ENCODE measurements at places on chromosomes 5 and 9. TPM values are rescaled to one million over a fixed set of nuclear protein-coding genes. Genes with fewer than 3 reads are reported as not detected.
A peak's percentile ranks its signal among the peaks of the same experiment; 100 is the strongest.

Gene IFNA13
- total RNA-seq: not detected

Gene CCNB1
- total RNA-seq: 22.3 TPM

Gene FYB1
- 13.8 TPM for total RNA-seq

Gene GCNT4
- 18.5 TPM for total RNA-seq

Gene HSDL2
- total RNA-seq: 42.9 TPM

DNA sequence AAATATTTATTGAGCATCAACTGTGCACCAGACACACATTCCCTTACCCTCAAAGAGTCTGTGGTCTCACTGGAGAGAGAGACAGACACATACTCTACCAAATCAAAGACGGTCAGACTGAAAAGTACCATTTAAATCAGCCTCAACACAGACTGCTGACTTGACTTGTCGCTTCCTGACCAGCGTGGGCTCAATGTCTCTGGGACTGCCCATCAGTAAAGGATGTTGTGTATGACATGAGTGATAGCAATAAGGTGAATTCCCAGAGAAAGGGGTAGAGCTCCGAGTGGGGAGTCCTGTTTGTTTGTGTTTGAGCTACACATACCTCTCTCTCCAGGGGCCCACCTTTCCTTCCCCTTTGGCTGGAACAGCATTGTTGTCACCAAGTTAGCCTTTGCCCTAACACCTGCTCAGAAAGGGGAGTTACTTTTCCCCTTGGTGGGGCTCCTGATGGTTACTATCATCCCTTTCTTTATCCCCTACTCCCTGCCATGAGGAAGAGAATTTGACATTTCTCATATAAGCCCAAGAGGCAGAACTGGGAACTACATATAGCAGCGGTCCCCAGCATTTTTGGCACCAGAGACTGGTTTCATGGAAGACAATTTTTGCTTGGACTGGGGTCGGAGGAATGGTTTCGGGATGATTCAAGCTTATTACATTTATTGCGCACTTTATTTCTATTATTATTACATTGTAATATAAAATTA, 33.9 kb downstream of the NR4A3 start:
- no peak for DNase-seq
- H3K4me3 ChIP-seq: no peak overlapping the region
- no peaks in the 10 kb centered on the region for H3K27me3 ChIP-seq
- no peaks in the 10 kb centered on the region for H3K4me1 ChIP-seq
- H3K36me3 ChIP-seq: no peaks in the 10 kb centered on the region

- DNase-seq: no peak
- no peak overlapping the region for H3K27ac ChIP-seq
- no peak overlapping the region for H3K4me3 ChIP-seq
- no peaks in the 10 kb centered on the region for H3K27me3 ChIP-seq
- no peaks in the 10 kb centered on the region for H3K36me3 ChIP-seq
- H3K4me1 ChIP-seq: peaks cover 14% of the 10 kb centered on the region
These were observed 68.4 kb downstream of the ICE1 start for GRCh38 chr5:5490774-5491347.

DNA sequence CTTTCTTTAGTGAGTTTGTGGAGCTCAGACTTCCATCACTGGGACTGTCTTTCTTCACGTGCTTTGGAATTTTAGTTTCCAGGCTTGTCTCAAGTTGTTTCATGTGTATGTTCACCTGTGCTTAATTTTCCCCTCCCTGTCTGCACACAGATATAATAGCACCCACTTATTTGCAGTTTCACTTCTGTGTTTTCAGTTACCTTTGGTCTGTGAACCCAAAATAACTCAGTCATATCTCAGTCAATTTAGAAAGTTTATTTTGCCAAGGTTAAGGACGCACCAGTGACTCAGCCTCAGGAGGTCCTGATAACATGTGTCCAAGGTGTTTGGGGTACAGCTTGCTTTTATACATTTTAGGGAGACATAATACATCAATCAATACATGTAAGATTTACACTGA, 330.4 kb downstream of the ICE1 start:
- H3K27me3 ChIP-seq: no peaks in the 10 kb centered on the region
- no peak overlapping the region for H3K4me3 ChIP-seq
- no peaks in the 10 kb centered on the region for H3K4me1 ChIP-seq

GRCh38 chr9:115213818-115214334, 95.9 kb upstream of the TNC start:
- H3K27ac ChIP-seq: no peak overlapping the region
- H3K4me3 ChIP-seq: no peak overlapping the region
- DNase-seq: no peak
- no peaks in the 10 kb centered on the region for H3K4me1 ChIP-seq

- H3K27me3 ChIP-seq: no peaks in the 10 kb centered on the region
- H3K27ac ChIP-seq: peak overlapping the region; percentile 15
- no peaks in the 10 kb centered on the region for H3K36me3 ChIP-seq
- DNase-seq: no peak
These were observed 233.8 kb upstream of the MPDZ start for GRCh38 chr9:13513286-13513685.

DNA sequence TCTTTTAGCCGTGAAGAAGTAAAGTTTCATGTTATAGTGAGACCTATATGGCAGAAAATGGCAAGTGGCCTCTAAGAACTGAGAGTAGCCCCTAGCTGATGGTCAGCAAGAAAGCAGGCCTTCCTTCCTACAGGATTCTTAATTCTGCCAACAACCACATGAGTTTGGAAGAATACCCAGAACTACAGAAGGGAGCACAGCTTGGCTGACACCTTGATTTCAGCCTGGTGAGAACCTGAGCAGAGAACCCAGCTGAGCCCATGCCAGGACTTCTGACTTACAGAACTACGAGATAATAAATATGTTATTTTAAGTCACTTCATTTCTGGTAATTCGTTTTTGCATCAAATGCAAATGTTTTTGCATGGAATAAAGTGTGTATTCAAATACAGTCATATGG, 5.9 kb upstream of the FBXL17 start:
- H3K27ac ChIP-seq: no peak overlapping the region
- H3K36me3 ChIP-seq: no peaks in the 10 kb centered on the region
- H3K4me1 ChIP-seq: no peaks in the 10 kb centered on the region

DNA sequence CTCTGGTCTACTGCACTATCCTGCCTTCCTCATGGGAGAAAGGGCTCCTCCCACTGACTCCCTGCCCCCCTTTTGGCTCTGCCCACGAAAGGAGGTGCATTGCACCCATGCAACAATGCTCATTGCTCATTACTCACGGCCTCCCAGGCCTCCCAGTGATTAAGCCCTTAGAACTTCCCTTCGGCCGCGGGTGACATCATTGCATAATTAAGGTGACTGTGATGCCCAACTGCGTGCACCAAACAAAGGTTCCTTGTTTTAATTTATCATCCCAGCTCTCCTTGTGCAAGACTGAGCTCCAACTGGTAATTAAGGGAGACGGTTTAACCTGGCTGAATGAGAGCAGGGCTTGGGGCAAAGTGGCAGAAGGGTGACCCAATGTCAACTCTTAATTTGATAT, 180.4 kb downstream of the GAS1 start:
- H3K27me3 ChIP-seq: no peaks in the 10 kb centered on the region
- no peaks in the 10 kb centered on the region for H3K4me1 ChIP-seq
- no peaks in the 10 kb centered on the region for H3K36me3 ChIP-seq
- no peak overlapping the region for H3K4me3 ChIP-seq
- H3K27ac ChIP-seq: no peak overlapping the region

- no peak overlapping the region for H3K4me3 ChIP-seq
- no peaks in the 10 kb centered on the region for H3K27me3 ChIP-seq
- DNase-seq: no peak
- no peaks in the 10 kb centered on the region for H3K36me3 ChIP-seq
These were observed 182.9 kb downstream of the CD180 start for GRCh38 chr5:67013719-67014118.

DNA sequence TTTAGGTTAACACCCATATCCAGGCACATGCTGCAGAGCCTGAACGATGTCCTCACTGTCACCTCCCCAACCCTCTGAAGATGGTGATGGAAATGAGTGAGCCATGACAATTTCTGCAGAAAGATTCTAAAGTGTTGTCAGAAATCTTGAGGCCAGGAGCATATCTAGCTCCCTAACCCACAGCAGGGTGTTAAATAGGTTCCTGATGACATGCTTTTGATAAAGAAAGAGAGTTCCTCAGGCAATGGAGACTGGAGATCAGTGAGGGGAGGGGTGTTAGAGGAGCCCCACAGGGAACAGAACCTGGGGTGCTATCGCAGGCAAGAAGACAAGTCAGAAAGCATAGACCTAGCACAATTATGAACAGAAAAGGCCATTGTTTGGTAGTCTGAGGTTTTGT, 95.7 kb downstream of the ENC1 start:
- H3K27me3 ChIP-seq: no peaks in the 10 kb centered on the region
- no peaks in the 10 kb centered on the region for H3K36me3 ChIP-seq
- no peak overlapping the region for H3K4me3 ChIP-seq
- H3K27ac ChIP-seq: no peak overlapping the region
- H3K4me1 ChIP-seq: no peaks in the 10 kb centered on the region

- H3K4me3 ChIP-seq: no peak overlapping the region
- no peaks in the 10 kb centered on the region for H3K27me3 ChIP-seq
- H3K36me3 ChIP-seq: no peaks in the 10 kb centered on the region
- H3K27ac ChIP-seq: no peak overlapping the region
These were observed 17.8 kb downstream of the C9orf85 start for GRCh38 chr9:71929223-71929622.

DNA sequence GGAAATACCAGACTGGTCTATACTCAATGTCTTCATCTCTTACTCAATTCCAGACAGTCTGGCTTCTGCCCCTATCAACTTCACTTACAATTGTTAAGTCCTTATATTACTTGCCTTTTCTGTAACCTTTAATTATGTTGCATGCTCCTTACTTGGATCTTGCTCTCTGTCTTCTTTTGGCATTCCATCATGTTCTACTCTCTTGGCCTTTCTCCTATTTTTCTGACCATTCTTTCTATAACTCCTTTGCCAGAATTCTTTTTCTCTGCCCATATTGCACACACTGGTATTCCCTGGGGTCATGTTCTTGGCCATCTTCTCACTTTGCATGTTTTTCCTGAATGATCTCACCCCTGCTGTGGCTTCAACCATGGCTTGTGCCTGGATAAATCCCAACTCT, 209.8 kb upstream of the ZNF462 start:
- DNase-seq: no peak
- no peak overlapping the region for H3K4me3 ChIP-seq
- H3K36me3 ChIP-seq: no peaks in the 10 kb centered on the region
- H3K4me1 ChIP-seq: no peaks in the 10 kb centered on the region
- H3K27ac ChIP-seq: no peak overlapping the region

- no peak for DNase-seq
- H3K4me1 ChIP-seq: no peaks in the 10 kb centered on the region
- no peaks in the 10 kb centered on the region for H3K27me3 ChIP-seq
- no peak overlapping the region for H3K27ac ChIP-seq
These were observed 144.1 kb upstream of the ACTBL2 start for GRCh38 chr5:57626703-57627102.

- H3K4me1 ChIP-seq: no peaks in the 10 kb centered on the region
- H3K4me3 ChIP-seq: no peak overlapping the region
- H3K27me3 ChIP-seq: no peaks in the 10 kb centered on the region
- no peaks in the 10 kb centered on the region for H3K36me3 ChIP-seq
- H3K27ac ChIP-seq: no peak overlapping the region
These were observed 560.7 kb downstream of the HTR1A start for GRCh38 chr5:63401436-63402046.

GRCh38 chr5:2191972-2192371, 309.2 kb upstream of the IRX4 start:
- H3K36me3 ChIP-seq: no peaks in the 10 kb centered on the region
- no peak overlapping the region for H3K27ac ChIP-seq
- no peaks in the 10 kb centered on the region for H3K4me1 ChIP-seq
- H3K4me3 ChIP-seq: no peak overlapping the region
- peak; percentile 17 for DNase-seq
- no peaks in the 10 kb centered on the region for H3K27me3 ChIP-seq

GRCh38 chr5:55220433-55221185, 6.5 kb downstream of the MCIDAS start:
- H3K27me3 ChIP-seq: peaks cover 42% of the 10 kb centered on the region
- H3K36me3 ChIP-seq: no peaks in the 10 kb centered on the region
- H3K27ac ChIP-seq: no peak overlapping the region
- DNase-seq: no peak
- peaks cover 24% of the 10 kb centered on the region for H3K4me1 ChIP-seq

DNA sequence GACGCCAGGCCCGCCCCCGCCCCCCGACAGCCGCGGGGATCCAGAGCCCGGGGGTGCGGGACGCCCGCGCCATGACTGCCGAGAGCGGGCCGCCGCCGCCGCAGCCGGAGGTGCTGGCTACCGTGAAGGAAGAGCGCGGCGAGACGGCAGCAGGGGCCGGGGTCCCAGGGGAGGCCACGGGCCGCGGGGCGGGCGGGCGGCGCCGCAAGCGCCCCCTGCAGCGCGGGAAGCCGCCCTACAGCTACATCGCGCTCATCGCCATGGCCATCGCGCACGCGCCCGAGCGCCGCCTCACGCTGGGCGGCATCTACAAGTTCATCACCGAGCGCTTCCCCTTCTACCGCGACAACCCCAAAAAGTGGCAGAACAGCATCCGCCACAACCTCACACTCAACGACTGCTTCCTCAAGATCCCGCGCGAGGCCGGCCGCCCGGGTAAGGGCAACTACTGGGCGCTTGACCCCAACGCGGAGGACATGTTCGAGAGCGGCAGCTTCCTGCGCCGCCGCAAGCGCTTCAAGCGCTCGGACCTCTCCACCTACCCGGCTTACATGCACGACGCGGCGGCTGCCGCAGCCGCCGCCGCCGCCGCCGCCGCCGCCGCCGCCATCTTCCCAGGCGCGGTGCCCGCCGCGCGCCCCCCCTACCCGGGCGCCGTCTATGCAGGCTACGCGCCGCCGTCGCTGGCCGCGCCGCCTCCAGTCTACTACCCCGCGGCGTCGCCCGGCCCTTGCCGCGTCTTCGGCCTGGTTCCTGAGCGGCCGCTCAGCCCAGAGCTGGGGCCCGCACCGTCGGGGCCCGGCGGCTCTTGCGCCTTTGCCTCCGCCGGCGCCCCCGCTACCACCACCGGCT, 1.0 kb downstream of the FOXE1 start:
- no peak overlapping the region for H3K27ac ChIP-seq
- H3K4me3 ChIP-seq: peak overlapping the region; percentile 46
- no peaks in the 10 kb centered on the region for H3K36me3 ChIP-seq
- H3K4me1 ChIP-seq: no peaks in the 10 kb centered on the region

DNA sequence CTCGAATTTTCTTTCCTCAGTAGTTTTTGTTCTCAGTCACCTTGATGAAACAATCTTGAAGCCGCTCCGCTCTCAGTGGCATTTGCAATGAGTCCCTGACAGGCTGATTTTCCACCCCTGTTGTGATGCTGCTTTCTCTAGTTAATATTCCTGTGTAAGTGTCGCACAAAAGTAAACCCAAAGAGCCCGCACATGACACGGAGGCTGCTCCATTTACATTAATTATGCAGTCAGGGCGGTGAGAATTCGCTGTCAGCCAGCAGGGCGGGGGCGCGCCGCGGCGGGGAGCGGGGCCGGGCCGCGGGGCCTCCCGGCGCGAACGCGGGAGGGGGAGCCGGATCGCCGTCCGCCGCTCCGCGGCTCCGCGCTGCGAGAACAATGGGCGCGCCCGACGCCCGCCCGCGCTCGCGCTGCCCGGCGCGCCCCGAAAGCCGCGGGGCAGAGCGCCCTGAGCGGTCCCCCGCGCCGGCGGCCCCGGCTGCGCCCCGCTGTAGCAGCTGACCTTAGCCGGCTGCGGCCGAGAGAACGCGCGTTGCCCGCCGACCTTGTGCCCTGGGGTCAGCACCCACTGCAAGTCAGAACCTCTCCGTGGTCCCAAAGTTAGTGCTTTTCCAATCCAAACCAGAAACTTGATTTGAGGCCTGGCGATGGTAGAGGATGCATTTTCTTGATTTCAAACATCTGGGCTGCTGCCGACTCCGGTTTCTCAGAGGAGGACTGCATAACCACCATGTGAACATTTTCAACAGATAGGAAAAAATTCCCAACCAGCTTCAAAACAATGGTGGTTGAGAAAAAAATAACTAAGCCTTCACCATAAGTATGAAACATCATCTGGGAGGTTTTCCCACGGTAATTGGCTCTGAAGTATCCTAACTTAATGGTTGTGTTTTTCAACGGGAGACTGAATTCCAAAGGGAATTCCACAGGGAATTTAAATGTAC, 142.6 kb downstream of the PBX3 start:
- peak overlapping the region; percentile 60 for H3K27ac ChIP-seq
- no peaks in the 10 kb centered on the region for H3K36me3 ChIP-seq
- peak overlapping the region; percentile 57 for H3K4me3 ChIP-seq
- H3K27me3 ChIP-seq: no peaks in the 10 kb centered on the region
- H3K4me1 ChIP-seq: no peaks in the 10 kb centered on the region

Measured in Peyer's patch (tissue), 4 donors.